SW 1271 (cell line): ENCODE measurements at places on chromosomes 6 and 20.
A peak's percentile ranks its signal among the peaks of the same experiment; 100 is the strongest.

DNA sequence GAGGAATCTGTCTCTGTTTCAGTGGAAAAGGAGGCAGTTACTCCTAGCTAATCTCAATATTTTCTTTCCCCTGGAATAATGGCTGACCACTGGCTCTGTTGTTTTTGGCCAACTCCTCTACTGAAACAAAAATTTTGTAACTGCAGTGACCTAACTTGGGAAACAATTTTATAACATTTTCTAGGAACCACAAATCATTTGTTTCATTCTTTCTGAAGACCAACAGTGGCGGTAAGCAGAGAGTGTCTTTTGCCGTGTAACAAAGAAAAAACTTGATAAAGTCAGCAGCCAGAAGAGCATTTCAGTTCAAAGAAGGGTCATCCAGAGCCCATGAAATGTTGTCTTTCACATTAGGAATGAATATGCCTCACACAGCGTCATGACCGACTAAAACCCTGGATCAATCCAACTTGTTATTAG, 11.8 kb upstream of the BFSP1 start:
- no peak for DNase-seq

GRCh38 chr6:19524366-19525186, 312.6 kb upstream of the ID4 start:
- DNase-seq, result no peak

GRCh38 chr6:151763303-151763702, 44.2 kb upstream of the ESR1 start:
- no peak for DNase-seq

- no peak for DNase-seq
Measured at GRCh38 chr6:52135217-52135616, 47.8 kb upstream of the PKHD1 start.

DNA sequence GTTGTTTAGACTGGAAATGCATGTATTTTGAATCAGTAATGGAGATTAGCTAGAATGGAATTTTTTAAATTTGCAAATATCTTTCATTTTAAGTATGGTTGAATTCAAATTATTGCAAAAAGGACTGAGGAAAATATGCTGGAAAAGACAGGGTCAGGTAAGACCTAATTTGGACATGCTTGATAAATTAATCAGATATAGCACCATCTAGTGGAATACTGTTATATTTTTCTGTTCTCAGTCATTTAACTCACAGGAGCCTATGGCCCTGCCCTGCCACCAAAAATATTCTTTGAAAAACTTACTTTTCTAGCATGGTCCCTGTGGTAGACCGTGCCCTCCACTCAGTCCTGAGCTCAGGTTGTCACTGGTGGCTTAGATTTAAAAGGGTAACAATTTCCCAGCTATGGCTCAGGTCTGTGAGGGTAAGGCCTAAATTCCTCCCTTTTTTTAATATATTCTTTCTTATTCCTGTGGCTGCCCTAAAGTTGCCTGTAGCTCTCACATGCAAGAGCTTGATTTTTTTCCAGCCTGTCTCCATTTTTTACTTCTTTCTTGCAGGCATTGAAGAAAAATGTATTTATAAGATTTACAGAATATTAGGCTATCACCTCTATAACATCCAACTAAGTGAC, 25.3 kb upstream of the KIAA1586 start:
- peak; percentile 2 for DNase-seq

DNA sequence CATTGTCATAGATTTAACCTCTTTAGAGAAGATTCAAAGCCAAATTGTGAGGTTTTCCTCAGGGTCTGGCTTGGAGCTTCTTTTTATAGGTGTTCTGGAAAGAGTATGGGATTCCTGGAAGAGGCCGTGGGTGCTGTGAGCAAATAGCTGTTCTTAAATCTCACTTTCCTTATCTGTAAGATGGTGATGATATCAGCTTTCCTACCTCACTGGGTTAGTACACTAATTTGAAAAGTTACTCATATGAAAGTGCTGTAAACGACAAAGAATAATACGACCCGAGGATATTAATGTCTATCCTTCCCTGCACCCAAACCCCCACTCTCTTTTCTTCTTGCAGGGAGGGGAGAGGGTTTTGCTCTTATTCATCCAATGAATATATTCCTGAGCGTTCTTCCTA, 116.9 kb upstream of the ENPP5 start:
- DNase-seq, result no peak

DNA sequence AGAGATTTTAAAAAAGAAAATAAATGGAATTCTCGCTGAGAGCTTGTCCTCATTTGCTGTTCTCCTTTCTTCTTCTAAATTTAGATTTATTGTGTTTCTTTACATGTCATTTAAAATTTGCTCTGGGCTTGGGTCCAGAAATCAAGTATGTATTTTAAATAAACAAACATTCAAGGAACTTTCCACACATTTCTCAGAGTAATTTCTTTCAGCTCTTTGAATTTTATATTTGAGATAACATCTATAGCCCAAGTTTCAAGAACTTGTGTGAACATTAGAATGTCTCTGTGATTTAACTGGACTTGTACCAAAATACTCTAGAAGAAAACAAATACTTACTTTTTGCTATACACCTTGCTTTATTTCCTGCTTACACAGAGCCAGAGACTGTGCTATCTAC, 192.3 kb downstream of the TMEM200A start:
- DNase-seq, result no peak

DNA sequence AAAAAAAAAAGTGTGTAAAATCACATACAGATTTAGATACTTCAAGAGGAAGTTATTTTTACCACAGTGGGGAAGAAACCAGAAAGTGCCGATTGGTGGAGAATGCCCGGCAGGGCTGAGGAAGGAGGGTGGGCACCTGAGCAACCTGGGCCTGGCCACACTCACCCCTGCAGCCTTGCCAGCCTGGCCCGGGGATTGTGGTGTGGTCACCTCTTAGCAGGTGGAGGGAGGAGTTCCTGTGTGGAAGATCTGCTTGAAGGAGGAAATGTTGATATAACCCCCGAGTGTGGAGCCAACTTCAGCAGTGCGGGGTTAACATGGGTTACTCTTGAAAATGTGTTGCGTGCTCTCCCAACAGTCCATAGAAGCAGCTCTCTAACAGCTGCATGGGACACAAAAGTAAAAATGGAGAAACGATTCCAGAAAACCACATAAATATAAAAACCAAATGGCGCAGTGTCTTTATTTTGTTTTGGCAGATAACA, 14.7 kb downstream of the UST start:
- no peak for DNase-seq

DNA sequence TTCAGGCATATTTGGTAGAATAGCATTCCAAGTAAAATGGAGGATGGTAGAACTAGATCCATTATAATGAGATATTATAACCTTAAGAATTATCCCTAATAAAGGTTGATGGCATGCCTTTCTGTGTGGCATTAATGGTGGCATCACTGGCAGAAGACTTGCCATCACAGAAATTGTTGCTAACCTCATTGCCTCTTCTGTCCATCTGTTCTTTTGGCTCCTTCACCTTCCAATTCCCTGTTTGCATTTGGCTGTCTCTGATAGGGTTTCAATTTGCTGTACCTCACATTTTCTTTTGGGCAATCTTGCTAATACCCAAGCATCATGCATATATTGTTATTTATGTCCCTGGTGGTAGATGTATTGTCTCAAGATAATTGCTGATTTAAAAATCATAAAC, 98.9 kb downstream of the SMPDL3A start:
- DNase-seq, result no peak

GRCh38 chr6:111921103-111921502, 47.9 kb upstream of the FYN start:
- no peak for DNase-seq

DNA sequence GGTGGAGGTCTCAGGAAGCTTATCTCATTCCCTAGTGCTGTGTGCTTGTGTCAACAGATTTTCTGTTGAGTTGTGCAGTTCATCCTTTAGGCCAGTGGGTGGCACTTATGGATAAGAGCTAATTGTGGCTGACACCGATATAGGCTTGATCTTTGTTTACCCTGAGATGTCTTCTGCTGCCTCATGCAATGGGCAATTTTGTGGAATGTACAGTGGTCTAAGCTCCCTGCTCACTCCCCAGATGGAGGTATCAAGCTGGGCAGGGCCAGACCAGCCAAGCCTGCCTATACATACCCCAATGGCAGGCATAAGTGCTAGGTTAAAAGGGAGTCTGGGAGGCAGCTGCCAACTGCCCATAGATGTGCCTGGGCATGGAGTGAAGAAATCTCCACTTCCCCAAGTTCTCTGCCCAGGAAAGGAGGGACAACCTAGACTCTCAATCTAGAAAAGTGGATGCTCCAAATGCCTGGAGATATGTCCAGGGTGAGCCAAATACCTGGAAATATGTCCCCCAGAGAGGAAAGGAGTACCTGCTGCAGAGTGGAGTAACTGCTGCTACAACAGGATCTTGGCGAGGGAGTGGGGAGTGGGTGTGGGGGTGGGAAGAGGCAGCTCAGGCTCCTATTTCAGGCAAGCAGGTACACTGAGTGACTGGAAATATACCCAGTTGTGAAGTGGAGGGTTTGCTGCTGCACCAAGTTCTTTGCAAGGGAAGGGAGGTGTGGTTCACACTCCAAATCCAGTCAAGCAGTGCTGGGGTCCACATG, 53.2 kb upstream of the ARG1 start:
- DNase-seq, result no peak

DNA sequence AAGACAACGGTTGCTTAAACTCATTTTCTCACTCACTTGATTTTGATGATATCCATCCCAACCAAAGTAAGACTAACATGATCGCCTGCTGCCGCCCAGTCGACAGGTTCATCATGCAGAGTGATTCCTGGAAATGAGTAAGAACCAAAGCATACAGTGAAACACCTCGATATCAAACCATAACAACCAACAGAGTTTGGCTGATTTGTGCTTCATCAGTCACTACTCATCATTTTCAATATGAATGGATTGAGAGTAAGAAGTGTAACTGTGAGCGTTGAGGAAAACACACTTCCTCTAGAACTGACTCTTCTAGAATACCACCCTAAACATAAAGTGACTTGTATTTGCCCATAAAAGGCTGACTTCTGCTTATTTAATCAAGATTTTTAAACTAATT, 29.2 kb upstream of the ALDH8A1 start:
- DNase-seq, result no peak

GRCh38 chr6:6317386-6317785, 3.1 kb downstream of the F13A1 start:
- DNase-seq, result no peak

GRCh38 chr6:147752689-147753403, 244.4 kb downstream of the SAMD5 start:
- DNase-seq, result no peak

GRCh38 chr6:137193256-137194070, 20.0 kb upstream of the IL22RA2 start:
- no peak for DNase-seq

GRCh38 chr6:166456395-166457156, 73.8 kb upstream of the MPC1 start:
- DNase-seq, result peak; percentile 12

- no peak for DNase-seq
Measured at GRCh38 chr6:101741474-101742171, 348.1 kb downstream of the GRIK2 start.

- no peak for DNase-seq
Measured at GRCh38 chr6:20778459-20778858, 244.2 kb downstream of the CDKAL1 start.

- no peak for DNase-seq
Measured at GRCh38 chr6:126147291-126147815, 161.0 kb downstream of the TRMT11 start.

- DNase-seq, result peak; percentile 75
Measured at GRCh38 chr20:38789503-38790199, 15.8 kb upstream of the PPP1R16B start.

DNA sequence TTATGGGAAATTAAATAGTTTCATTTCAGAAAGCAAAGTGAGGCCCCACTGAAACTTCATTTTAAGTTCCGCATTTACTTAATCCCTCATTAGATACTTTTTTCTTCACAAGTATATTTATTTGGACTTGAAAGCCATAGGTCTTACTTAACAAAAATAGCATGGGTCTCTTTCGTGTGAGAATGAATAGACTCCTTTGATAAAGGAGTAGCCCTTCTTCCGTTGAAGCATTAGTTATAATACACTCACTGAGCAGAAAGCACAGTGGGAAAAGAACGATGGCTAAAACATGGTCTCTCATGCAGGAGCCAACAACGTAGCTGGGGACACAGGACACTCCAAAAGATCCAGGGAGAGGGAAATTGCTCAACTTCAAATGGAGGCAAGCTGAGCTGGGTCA, 130.4 kb downstream of the SLC23A2 start:
- DNase-seq, result no peak

- no peak for DNase-seq
Measured at GRCh38 chr6:28979679-28980078, 25.4 kb downstream of the ZNF311 start.

DNA sequence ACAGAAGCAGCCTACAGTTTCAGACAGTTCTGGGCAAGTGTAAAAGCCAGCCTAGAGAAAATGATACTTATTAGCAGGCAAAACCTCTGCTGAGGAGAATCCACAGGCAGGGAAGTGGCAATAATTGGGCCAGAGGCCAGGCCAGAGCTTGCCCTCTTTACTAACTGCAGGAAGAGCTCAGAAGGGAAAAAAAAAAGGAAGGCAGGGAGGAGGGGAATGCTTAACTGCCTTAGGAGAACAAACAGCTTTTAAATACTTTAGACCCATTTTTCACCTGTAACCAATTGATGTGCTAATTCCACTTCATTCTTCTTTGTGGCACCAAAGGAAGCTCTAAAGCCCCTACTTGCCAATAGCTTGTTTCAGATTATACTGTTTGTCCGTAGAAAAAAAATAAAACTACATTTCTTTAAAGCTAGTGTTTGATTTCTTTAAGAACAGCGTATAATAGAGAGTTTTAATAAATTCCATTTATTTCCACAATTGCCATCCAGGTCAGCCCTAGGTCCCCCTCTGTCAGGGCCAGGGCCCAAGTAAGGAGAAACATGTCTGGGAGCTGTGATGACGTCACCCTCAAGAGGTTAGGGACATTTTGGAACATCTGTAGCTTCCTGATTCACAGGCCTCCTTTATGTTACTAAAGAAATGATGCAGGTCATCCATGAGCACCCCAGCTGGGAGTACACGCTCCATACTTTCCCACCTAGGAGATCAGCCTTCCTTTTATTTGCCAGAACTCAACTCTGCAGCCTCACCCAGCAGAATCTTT, 384.3 kb downstream of the CDC5L start:
- no peak for DNase-seq

DNA sequence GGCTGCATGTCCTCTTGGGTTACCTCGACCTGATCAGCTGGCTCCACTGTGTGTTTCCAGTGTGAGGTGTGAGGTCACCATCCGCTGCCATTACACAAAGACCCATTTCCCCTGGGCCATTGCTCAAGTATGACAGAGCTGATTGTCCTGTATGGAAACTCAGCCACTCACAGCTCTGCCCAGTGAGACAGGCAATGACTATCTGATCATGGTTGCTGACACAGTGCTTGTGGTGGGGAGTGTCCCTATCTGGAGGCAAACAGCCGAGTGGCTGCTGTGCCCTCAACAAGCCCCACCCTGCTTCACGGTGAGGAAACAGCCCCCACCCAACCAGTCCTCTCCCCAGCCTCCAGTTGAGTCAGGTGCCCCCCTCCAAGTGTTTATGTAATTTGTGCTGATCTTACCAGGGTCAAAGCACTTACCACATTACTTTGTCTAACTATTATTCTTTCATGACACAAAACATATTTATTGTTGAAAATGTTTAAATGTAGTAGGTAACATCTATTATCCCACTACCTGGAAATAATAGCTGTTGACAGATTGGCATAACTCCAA, 11.7 kb upstream of the MAPK13 start:
- DNase-seq, result no peak

GRCh38 chr6:139187489-139187888, 52.6 kb downstream of the HECA start:
- no peak for DNase-seq
